Osteocyte (in vitro differentiated cells): ENCODE measurements at places on chromosomes 1 and 21. TPM values are rescaled to one million over a fixed set of nuclear protein-coding genes. Genes with fewer than 3 reads are reported as not detected.

TMEM125 gene
- not detected in 2 replicates for total RNA-seq

DNA sequence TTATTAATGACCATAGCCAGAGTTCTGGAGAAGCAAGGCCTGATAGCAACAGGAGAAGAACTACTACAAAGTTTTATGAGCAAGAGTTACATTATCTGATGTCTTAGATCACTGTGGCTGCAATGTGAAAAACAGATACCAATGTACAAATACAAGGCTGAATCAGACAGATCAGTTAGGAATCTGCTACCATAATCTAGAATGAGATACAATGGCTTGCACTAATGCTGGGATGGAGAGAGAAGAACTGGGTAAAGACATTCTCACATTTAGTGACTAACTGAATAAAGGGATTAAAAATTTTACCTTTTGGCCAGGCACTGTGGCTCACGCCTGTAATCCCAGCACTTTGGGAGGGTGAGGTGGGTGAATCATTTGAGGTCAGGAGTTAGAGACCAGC is 41.3 kb downstream of the ARID4B start:
- DNase-seq: no peak

- peak; percentile 94 for DNase-seq
These were observed 31.8 kb upstream of the CFAP126 start for GRCh38 chr1:161399257-161399998.

DNA sequence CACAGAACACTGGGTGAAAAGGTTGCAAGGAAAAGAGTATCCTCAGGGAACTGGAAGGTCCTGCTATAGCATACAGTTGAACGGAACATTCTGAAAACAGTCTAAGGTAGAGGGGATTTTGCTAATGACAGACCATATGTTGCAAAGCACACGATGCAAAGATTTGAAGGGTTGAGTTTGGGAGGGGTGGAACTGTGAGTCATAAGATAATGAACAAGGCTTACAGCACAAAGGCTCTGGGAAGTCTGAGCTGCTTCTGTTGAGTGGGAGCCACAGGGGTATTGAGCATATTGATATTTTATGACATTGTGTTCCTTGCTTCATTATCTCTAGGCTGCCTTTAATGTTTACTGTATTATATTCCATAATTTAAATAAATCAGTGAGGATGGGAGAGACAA is 104.9 kb downstream of the PLPPR4 start:
- DNase-seq: no peak

DNA sequence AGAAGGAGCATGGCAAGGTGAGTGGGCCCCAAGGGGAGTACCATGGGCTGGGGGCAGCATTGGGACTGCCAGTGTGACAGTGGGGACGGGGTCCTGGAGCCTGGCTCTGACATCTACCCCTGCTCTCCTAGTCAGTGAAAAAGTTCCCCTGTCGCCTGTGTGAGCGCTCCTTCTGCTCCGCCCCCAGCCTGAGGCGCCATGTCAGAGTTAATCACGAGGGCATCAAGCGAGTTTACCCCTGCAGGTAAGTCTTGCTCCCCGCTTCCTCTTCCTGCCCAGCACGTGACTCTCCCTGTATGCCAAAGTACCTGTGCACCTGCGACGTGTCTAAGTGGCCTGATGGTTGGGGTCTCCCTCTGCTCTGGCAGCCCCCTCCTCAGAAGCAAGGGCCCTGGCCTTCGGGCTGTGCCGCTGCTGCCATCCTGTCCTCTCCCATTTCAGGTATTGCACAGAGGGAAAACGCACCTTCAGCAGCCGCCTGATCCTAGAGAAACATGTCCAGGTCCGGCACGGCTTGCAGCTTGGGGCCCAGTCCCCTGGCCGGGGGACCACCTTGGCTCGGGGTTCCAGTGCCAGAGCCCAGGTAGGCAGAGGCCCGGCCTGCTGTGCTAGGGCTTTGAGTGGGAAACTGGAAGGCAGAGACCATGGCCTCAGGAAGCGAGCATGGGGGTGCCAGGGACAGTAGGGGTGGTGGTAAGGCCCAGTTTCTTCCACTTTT is 8.1 kb downstream of the ZNF687 start:
- DNase-seq: no peak

- DNase-seq: no peak
These were observed 68.3 kb upstream of the SIM2 start for GRCh38 chr21:36630485-36631206.

APOBEC4 gene
- total RNA-seq: not detected in 2 replicates

C8B gene
- total RNA-seq: not detected in 2 replicates

DNA sequence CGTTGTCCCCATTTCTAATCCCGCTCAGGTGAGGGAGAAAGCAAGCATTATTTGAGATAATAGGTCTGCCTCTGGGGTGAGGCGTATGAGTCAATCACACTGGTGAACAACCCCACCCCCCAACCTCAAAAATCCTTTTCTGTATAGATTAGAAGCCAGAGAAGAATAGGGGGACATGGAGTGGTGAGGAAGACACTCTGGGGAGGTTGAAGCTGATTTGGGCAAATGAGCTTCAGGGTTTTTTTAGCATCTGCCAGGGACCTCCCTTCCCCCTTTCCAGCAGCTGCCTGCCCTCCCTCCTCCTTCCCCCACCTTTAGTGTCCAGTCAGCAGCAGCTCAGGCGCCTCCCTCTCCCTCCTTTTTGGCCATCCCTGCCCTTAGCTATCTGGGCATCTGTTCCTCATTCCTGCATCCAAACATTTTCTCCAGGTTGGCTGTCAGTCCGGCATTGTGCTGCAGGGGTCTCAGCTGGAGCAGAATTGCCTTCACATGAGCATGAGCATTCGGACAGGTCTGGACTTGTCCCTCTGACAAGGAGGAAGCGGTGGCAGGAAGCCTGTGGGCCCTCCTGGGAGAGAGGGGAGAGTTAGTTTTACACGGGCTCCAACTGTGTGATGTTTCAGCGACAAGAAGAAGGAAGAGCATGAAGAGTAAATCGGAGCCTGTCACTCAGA is 30.8 kb upstream of the PTGFRN start:
- no peak for DNase-seq

RNF19B gene
- total RNA-seq: 12.6 and 15.3 TPM in 2 replicates

EPHA8 gene
- total RNA-seq: 0.51 and 0.55 TPM in 2 replicates

DNA sequence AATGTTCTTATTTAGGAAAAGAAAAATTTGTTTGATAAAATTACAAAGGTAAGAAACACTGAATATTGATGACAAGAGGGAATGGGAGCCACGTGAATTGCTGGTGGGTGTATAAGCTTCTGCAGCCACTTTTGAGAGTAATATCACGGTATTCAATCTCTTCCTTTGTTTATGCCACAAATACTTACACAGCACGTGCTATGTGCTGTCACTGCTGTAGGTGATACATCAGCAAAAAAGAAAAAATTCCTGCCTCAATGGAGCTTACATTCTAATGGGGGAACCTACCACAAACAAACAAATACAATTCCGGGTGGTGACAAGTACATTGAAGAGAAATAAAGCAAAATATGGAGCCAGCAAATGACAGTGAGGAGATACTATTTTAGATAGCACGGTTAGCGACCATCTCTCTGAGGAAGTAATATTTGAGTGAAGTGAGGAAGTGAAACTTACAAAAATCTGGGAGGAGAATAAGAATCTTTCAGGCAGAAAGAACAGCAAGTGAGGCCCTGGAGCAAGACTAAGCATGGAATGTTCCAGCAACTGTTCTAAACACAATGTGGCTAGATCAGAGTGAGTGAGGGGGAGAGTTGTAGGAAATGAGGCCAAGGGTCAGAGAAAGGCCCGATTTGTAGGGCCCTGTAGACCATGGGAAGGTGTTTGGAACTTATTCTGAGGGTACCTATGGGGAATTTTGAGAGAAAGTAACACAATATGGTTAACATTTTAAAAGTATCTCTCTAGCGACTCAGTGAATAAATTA is 2.6 kb upstream of the FCRLB start:
- no peak for DNase-seq

DNA sequence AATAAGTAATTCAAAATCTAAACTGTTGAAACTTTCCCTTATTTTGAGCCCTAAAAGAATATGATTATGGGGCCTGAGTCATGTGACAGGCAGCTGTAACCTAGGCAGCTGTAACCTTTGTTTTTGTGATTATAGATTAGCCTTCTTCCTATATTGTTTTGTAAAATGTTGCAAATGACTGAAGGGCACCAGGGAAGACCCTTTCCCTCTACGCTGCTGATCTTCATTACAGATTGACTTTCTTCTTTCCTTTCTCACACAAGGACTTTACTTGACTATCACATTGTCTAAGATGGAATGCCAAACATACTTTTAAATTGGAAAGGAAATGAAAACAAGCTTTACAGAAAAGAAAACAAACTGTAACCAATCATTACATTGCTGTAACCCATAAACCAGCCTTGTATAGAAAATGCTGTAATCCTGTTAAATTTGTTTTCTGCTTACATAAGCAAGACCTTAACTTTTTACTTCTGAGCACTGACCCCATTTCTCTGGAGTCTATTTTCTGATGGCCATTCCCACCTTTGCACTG is 242.2 kb downstream of the RGS7 start:
- no peak for DNase-seq

CFAP107 gene
- not detected in 2 replicates for total RNA-seq

PLEKHG5 gene
- 33.0 and 34.9 TPM in 2 replicates for total RNA-seq

GRCh38 chr1:165235155-165235776 is 121.2 kb downstream of the LMX1A start:
- no peak for DNase-seq

- DNase-seq: no peak
These were observed 730 bp downstream of the SLC16A4 start for GRCh38 chr1:110390096-110390495.

DNA sequence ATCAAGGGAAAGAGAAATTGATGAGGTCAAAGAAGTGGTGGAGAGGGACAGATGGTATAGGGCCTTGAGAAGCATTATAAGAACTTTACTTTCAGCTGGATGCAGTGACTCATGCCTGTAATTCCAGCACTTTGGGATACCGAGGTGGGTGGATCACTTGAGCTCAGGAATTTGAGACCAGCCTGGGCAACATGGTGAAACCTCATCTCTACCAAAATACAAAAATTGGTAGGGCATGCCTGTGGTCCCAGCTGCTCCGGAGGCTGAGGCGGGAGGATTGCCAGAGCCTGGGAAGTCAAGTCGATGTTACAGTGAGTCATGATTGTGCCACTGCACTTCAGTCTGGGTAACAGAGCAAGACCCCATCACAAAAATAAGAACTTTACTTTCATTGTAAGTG is 5.7 kb downstream of the TMEM50A start:
- DNase-seq: no peak

AMY1A gene
- not detected in 2 replicates for total RNA-seq

GRCh38 chr1:59188413-59189213 is 108.3 kb upstream of the FGGY start:
- no peak for DNase-seq

GRCh38 chr21:35366394-35367080 is 317.4 kb upstream of the RUNX1 start:
- DNase-seq: no peak

- no peak for DNase-seq
These were observed 7.8 kb downstream of the ERG start for GRCh38 chr21:38490411-38491020.

- no peak for DNase-seq
These were observed 45.2 kb upstream of the PSEN2 start for GRCh38 chr1:226825037-226825745.

OLIG2 gene
- total RNA-seq: 0.37 and 0.56 TPM in 2 replicates

- DNase-seq: no peak
These were observed 63.2 kb downstream of the SYDE2 start for GRCh38 chr1:85137660-85138059.

CFAP74 gene
- total RNA-seq: not detected in 2 replicates

ADIPOR1 gene
- total RNA-seq: 72.3 and 77.0 TPM in 2 replicates

- DNase-seq: no peak
These were observed 220.9 kb downstream of the ATG4C start for GRCh38 chr1:63004868-63005267.

DNA sequence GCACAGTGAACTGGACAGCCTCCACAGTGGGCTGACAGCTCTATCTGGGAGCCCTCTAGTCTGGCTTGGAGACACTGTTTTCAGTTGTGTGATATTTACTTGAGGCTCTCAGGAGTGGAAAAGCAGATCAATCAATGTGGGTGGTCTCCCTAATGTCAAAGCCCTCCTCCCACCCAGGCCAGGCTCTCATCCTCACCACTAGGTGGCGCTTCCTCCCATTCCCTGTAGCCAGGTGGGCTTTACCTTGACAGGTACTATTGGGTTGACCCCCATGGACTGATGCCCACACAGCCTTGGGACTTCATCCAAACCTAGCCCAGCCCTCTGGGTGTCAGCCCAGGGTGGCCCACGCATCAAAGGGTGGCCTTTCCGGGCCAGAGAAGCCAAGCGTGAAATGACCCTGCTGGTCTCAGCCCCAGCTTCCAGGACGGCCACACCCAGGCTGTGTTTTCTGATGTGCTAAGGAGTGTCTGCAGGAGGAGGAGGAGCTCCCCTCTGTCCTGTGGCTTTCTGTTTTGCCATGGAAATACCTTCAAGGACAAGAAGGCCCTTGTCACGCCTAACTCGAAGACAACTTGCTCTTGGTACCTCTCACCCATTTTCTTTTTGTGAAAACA is 54.0 kb downstream of the CLIC6 start:
- no peak for DNase-seq

CCDC30 gene
- 3.3 and 4.1 TPM in 2 replicates for total RNA-seq

DNA sequence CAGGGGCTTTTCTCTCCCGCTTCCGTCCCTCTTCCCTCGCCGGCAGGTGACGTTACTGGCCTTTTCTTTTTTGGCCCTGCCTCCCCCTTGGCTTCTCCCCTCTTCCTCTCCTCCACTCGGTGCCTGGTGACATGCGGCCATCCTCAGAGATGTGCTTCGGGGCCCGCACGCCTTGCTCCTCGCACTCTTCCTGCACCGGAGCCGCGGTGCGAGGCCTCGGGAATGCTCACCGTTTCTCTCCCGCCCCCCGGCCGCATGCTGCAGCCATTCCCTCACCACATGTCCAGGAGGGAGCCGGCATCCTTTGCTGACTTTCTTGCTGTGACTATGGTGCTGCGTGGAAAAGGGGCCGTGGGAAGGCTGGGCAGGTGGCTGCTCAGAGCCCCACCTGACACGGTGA is 39.3 kb downstream of the PDE9A start:
- DNase-seq: no peak

DNA sequence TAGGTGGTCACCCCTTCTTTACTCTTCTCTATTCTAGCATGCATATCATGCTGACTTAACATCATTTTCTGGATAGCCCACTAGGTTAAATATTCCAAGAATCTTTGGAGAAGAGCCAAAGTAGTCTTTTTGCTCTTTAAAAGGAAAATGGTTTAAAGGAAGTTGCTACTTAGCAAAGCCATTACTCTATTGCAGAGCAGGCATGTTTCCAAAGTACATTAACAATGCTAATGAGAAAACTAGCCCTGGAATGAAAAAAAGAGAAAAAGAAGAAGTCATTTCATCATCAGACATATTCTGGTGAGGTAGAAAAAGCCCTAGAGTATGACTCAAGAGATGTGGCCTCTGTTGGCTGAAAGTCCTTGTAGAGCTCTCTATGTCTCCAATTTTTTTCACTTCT is 74.0 kb downstream of the NUF2 start:
- no peak for DNase-seq

OR2L5 gene
- not detected in 2 replicates for total RNA-seq

E2F2 gene
- 1.3 TPM in 2 replicates for total RNA-seq
